ENCODE measurements at places on chromosomes 3 and 15. TPM values are rescaled to one million over a fixed set of nuclear protein-coding genes. Genes with fewer than 3 reads are reported as not detected.
A peak's percentile ranks its signal among the peaks of the same experiment; 100 is the strongest.

DNA sequence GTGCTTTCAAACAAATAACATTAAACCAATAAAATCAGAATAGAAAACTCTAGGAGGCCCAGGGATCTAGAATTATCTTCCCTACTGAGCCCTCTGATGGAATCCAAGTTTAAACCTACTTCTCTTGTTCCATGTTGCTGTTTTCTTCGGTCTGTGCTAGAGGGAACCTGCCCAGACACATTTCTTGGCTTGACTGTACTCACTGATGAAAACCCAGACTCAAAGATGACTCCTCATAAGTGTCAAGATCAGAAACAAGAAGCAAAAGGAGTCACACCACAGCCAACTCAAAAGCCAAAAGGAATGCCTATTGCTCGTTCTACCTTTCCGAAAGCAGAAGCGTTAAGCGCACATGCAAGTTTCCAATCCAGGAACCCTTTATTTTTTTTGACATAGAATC lies 31.6 kb downstream of the SCAP start:
- H3K36me3 ChIP-seq = peaks cover 28% of the 10 kb centered on the region
- H3K4me3 ChIP-seq = no peak overlapping the region
- no peak overlapping the region for H3K27ac ChIP-seq
- no peak for DNase-seq

RSRC1 gene
- 30.5 TPM for total RNA-seq

DNA sequence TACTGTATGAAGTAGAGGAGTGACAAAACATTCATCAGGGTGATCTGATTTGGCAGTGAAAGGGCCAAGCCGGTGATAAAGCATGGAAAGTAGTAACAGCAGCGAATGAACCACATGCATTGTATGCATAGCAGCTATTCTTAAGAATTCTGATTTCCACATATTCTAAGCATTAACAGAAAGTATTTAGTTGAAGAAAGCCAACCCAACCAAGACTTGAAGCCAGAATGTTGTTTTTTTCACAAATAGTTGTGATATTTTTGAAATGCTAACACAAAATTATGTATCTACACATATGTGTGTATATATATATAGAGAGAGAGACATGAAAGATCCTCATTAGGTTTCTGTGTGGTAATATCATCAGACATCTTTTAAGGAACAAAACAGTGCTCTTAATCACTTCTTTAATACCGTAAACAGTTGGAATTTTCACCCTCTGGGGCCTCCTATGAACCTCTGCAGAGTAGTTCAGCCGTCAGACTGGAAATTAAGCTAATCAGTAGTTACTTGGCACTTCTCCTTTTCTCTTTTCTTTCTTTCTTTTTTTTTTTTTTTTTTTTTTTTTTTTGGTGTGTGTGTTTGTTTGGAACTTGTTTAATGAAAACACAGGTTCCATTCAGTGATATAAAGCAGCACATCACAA lies 139.6 kb downstream of the CMSS1 start:
- no peak overlapping the region for H3K4me3 ChIP-seq
- H3K4me1 ChIP-seq = no peaks in the 10 kb centered on the region
- no peak for DNase-seq

DNA sequence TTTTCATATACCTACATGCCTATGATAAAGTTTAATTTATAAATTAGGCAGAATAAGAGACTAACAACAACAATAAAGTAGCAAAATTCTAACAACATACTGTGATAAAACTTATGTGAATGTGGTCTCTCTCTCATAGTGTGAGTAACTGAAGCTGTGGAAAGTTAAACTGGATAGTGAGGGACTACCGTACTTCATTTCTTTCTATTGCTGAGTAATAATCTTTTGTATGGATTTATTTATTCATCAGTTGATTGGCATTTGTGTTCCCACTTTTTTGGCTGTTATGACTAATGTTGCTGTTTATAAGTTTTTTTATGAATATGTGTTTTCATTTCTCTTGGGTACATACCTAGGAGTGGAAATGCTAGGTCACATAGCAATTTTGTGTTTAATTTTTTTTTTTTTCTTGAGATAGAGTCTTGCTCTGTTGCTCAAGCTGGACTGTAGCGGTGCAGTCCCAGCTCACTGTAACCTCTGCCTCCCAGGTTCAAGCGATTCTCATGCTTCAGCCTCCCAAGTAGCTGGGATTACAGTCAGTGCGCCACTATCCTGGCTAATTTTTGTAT lies 41.0 kb downstream of the RNF111 start:
- DNase-seq = no peak
- no peak overlapping the region for H3K4me3 ChIP-seq
- H3K4me1 ChIP-seq = no peaks in the 10 kb centered on the region

DNA sequence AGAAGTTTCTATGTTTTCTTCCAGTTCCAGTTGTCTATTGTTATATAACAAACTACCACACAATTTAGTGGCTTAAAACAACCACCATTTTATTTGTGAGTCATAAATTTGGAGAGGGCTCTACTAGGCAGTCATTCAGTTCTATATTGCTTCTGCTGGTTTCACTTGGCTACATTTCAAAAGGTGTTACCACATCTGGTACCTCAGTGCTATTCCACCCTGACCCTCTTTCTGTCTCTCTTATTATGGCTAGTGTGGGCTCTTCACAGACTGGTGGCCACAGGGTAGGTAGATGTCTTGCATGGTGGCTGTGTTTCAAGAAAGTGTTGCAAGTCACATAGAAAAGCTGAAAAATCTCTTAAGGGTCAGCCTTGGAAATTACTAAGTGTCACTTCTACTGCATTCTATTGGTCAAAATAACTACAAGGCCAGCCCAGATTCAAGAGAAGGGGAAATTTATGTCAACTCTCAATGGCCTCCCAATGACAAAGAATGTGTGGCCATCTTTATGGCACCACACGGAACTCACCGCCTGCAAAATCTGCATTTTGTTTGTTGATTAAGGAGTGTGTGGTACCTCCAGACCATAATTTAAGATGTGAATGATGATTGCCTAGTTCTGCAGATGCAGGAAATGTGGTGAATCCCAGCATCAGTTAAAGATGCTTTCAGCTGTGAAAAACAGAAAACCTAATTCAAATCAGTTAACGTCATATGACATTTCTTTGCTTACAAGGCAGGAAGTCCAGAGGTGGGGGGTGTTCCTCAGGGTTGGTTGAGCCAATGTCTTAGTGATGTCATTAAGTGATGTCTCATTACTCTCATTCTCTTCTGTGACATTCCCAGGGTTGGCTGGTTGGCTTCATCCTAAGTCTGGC lies 105.8 kb upstream of the RASGRP1 start:
- no peak overlapping the region for H3K4me3 ChIP-seq
- peaks cover 68% of the 10 kb centered on the region for H3K4me1 ChIP-seq
- H3K27me3 ChIP-seq = no peaks in the 10 kb centered on the region
- peak overlapping the region; percentile 98 for H3K27ac ChIP-seq

DNA sequence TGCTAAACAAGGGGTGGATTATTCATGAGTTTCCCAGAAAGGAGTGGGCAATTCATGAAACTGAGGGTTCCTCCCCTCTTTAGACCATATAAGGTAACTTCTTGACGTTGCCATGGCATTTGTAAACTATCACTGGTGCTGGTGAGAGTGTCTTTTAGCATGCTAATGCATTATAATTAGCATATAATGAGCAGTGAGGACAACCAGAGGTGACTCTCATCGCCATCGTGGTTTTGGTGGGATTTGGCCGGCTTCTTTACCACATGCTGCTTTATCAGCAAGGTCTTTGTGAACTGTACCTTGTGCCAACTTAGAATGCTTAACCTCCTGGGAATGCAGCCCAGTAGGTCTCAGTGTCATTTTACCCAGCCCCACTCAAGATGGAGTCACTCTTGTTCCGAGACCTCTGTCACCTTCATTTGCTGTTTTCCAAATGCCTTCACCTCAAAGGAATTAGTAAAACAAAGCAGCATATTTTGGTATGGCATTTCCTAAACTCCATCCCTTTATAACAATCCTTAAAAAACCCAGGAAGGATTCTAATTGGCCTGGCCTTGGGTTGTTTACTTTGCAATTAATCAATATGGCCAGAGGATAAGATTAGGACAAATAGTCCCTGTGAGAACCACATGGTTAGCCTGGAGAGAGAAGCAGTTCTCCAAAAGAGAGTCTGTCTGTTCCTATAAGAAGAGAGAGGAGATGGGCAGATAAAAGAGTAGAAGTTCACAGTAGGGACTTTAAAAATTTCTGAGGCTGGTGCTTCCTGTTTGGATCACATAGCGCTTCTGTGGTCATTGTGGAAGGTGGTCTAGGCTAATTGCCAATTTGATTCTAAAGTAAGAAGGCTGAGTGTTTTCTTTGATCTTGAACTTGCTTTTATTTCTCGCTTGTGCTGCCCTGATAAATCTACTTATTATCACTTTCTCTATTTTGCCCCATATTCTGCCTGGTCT lies 155.2 kb upstream of the EOMES start:
- no peaks in the 10 kb centered on the region for H3K27me3 ChIP-seq
- H3K4me3 ChIP-seq = no peak overlapping the region
- no peak overlapping the region for H3K27ac ChIP-seq
- H3K36me3 ChIP-seq = no peaks in the 10 kb centered on the region
- peaks cover 49% of the 10 kb centered on the region for H3K4me1 ChIP-seq

CDCP1 gene
- 0.44 TPM for total RNA-seq

GRCh38 chr3:107368654-107369398 lies 8.4 kb upstream of the CCDC54 start:
- H3K36me3 ChIP-seq = no peaks in the 10 kb centered on the region
- no peak overlapping the region for H3K4me3 ChIP-seq
- DNase-seq = no peak
- no peaks in the 10 kb centered on the region for H3K4me1 ChIP-seq

GRCh38 chr15:74365598-74366445 lies 1.6 kb downstream of the CYP11A1 start:
- no peak overlapping the region for H3K27ac ChIP-seq
- H3K36me3 ChIP-seq = no peaks in the 10 kb centered on the region
- H3K4me1 ChIP-seq = peaks cover 12% of the 10 kb centered on the region
- no peak for DNase-seq

ZNF662 gene
- 0.92 TPM for total RNA-seq

DNA sequence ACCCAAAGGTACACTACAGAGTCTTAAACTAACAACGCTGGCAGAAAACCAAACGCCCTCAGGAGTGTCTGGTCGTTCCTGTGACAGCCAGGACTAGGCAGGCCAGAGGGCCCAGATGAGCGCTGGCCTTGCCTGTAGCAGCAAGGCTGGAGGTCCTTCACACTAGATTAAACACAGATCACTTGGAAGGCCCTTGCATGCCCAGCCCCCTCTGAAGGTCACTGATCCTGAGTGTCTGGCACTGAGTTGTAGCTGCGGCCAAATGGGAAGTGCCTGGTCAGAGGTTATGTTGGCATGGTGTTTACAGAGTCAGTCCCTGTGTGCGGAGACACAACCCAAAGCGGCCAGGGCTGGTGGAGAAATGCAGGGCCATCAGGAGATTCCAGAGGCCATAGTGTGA lies 58.9 kb downstream of the ZNF621 start:
- no peaks in the 10 kb centered on the region for H3K4me1 ChIP-seq
- no peak overlapping the region for H3K4me3 ChIP-seq
- H3K27ac ChIP-seq = no peak overlapping the region
- no peaks in the 10 kb centered on the region for H3K27me3 ChIP-seq

DNA sequence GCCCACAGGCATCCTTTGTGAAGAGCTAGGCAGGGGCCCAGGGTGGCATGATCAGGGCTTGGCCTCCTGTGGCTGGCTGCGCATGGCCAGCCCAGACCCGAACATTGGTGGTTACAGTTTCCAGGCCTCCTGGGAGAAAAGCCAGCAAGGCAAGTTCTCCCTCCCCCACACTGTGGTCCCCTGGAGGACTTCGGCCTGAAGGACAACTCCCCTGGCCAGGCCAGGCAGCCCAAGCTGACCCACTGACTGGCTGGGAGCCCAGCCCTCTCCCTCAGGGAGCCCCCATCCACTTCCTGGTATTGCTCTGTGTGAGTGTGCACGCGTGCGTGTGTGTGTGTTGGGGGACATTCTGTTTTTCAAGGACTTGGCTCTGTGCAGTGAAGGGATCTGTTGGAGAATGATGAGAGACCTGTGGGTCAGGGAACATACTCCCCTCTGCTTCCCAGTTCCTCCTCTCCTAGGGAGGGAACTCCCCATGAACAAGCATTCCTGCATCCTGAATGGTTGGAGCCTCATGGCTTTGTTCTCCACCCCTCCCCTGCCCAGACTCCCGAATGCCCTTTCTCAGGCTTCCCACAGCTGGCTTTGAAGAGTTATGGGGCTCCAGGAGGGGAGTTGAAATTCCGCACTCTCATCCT lies 29.5 kb downstream of the CORO2B start:
- DNase-seq = no peak
- no peaks in the 10 kb centered on the region for H3K4me1 ChIP-seq
- H3K27me3 ChIP-seq = no peaks in the 10 kb centered on the region

ANKUB1 gene
- not detected for total RNA-seq

DNA sequence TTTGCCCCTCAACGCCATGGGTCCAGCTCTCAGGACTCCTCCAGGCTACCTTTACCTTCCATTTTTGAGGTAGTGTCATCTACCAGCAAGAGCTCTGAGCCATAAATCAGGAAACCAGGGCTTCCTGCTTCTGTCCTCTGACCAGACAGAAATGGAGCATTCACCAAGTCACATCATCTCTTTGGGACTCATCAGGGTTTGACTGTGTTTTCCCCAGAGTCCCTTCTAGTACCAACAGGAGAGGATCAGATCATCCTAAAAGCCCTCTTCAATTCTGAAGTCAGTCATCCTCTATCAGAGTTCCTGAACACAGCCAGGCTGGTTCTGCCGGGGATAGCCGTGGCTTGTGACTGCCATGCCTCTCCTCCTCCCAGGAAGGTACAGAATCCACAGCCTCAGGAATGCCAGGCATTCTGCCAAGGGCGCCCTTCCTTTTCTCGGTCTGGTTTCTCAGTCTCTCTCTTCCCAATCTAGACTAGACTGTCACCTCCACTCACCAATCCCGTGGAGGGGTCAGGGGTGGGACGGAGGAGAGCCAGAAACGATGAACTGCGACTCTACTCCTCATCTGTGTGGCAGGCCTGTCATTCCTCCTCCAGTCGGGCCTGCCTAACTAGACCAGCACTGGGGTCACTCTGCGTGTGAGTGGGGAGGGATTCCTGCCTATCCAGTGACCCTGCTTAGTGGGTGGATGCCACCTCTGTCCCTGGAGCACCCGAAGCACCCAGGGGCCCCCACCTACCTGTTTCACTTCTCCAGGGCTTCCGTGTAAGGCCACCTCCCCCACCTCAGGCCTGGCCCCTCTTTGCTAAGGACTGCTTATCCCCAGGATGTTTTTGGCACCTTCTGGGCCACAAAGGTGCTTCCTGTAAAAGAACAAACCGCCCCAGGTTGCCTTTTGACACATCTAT lies 30.9 kb downstream of the CCNL1 start:
- peaks cover 23% of the 10 kb centered on the region for H3K4me1 ChIP-seq
- H3K36me3 ChIP-seq = no peaks in the 10 kb centered on the region
- no peak overlapping the region for H3K4me3 ChIP-seq
- H3K27ac ChIP-seq = peak overlapping the region; percentile 89

IGSF11 gene
- 0.41 TPM for total RNA-seq
